Left cardiac atrium (tissue), 4 donors: ENCODE measurements at places on chromosomes 7 and 10.

- DNase-seq, result no peak
Measured at GRCh38 chr7:140610204-140611165, 30.1 kb downstream of the DENND2A start.

GRCh38 chr7:94170836-94171235 lies 166.7 kb upstream of the BET1 start:
- DNase-seq, result no peak

- peak; percentile 79 for DNase-seq
Measured at GRCh38 chr10:80046629-80047441, 31.6 kb upstream of the TMEM254 start.

- peak; percentile 22 for DNase-seq
Measured at GRCh38 chr10:48480397-48481374, 124.2 kb downstream of the ARHGAP22 start.

- no peak for DNase-seq
Measured at GRCh38 chr7:86013662-86014061, 630.0 kb upstream of the GRM3 start.

DNA sequence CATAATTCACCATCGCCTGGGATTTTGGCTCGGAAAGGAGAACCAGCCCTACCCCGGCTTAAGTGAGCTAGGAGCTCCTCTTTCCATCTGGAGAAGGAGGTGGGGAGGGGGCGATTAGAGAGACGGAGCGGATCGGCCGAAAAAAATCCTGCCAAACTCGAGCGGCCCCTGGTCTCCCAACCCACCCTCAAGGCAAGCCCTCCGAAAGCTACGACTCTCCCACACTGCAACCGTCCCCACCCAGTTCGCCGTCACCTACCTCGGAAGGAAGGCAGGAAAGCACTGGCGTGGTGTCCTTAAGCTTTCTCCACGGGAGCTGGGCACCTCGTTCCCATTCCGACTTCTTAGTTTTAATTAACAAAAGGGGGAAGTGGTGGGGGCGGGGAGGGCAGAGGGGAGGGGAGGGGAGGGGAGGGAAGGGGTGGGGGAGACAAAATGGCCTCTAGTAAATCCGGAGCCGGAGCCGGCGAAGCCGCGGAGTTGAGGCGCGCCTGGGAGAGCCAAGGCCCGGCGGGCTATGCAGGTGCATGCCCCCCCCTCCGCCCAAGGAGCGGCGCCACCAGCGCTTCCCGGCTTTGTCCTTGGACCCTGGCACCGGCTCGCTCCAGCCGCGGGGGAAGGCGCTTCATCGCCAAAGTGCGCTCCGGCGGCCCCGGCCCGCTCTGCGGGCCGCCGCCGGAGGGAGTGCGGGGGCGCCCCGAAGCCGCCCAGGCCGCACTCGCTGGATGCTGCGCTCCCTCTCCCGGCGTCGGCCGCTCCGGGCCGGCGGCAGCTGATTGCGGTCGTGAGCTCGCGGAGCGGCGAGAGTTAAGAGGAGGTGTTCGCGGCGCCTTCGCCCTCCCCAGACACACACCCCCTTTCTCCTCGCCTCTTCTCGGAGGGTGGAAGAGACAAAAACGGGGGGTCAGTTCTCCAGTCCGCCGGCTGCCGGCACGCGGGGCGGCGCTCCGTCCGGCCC lies at the start of gene LRRC4:
Gene LRRC4, minus strand, starts transcription at position 784 of the 958 bp plus-strand sequence. CDS start 797 bp downstream, outside the sequence.
- peak; percentile 47 for DNase-seq

- no peak for DNase-seq
Measured at GRCh38 chr10:80051993-80052392, 26.5 kb upstream of the TMEM254 start.

DNA sequence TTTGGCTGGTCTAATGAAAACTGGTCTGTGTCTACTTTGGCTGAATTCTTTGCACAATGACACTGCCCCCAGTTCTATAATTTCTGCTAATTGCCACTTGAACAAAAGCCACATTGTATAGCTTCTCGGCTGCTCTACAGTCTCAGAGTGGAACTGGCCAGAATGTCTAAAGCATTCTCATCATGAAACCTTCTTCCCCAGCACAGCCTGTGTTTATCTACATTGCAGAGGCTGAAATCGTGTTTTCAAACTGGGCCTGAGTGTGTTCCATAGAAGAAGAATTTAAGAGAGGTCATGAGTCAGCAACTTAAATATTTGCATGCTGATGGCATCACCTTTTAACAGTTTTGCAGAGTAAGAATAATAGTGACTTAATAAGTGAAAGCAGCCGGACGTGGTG lies 177.2 kb downstream of the BUB3 start:
- DNase-seq, result no peak

GRCh38 chr7:156160811-156161210 lies 348.5 kb upstream of the SHH start:
- no peak for DNase-seq

DNA sequence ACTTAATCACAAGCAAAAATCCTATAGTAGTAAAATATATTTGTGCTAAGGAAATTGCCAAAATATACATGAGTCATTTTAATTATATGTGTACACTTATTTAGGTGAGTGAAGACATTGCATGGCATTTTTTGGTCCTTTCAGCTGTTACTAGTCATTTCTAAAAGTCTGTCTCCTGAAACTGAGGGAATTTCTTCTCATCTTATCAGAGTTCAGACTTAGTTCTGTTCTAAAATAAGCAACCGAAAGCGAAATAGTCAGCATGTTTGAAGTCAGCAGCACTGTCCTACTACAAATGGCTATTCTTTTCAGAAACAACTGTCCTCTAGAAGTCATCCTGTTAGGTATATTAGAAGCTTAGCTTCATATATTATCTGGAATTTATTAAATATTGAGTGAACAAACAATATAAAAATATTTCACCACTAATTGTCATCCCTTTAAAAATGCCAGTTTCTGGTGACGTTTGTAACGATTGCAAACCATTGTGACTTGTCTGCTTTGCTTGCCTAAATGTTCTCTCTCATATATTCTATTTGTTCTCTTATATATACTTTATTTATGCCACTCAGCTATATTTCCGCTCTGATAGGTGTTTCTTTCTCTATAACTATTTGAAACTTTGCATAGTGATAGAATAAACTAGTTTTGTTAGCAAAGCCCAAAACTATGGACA lies 227.4 kb upstream of the KAT6B start:
- no peak for DNase-seq

DNA sequence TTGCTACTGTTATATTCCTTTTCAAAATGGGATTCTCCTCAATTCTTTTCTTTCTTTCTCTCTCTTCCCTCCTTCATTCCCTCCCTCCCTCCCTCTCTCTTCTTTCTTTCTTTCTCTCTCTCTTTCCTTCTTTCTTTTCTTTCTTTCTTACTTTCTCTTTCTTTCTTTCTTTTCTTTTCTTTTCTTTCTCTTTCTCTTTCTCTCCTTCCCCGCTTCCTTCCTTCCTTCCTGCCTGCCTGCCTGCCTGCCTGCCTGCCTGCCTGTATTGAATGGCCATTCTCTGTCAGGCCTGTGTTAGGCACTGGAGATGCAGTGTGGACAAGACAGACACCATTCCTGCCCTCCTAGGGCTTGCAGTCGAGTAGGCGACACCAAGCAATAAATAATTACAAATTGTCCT lies 11.5 kb downstream of the CNNM1 start:
- no peak for DNase-seq

DNA sequence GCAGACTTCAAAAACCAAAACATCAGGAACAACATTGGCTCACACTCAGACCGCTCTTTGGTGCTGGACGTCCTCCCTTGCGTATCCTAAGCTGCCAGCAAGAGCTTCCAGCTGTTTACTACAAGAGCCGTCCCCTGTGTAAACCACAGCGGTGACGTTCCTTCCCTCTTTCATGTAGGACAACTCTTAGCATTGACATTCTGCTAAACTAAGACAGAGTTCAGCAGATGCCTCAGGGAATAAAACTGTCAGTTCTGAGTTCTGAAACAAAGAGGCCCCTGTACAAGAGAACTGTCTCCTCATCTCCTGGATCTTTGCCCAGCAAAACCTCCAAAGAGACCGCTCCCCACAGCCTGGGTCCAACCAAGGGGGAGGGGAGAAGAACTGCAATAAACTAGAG lies 57.8 kb upstream of the OPALIN start:
- no peak for DNase-seq

GRCh38 chr10:31871266-31872065 lies 57.2 kb downstream of the ARHGAP12 start:
- DNase-seq, result no peak

DNA sequence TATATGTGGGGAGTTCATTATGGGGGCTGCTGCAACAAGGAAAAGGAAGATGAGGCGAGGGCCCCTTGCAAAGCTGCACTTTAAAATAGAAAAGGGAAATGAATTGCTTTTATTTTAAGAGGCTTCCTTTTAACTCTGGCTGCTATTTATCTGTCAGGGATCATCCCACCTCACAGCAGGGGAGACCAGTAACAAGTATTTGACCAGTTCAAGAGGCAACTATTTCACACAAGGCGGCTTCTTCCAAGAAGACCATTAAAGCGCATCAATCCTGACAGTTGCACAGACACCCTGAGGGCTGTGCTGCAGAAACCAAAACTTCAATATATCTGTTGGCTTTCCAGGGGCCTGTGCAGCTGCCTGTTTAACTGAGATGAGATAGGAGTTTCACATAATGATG lies 1009.2 kb downstream of the SORCS3 start:
- no peak for DNase-seq

- no peak for DNase-seq
Measured at GRCh38 chr7:50196719-50197118, 103.7 kb upstream of the ZPBP start.

DNA sequence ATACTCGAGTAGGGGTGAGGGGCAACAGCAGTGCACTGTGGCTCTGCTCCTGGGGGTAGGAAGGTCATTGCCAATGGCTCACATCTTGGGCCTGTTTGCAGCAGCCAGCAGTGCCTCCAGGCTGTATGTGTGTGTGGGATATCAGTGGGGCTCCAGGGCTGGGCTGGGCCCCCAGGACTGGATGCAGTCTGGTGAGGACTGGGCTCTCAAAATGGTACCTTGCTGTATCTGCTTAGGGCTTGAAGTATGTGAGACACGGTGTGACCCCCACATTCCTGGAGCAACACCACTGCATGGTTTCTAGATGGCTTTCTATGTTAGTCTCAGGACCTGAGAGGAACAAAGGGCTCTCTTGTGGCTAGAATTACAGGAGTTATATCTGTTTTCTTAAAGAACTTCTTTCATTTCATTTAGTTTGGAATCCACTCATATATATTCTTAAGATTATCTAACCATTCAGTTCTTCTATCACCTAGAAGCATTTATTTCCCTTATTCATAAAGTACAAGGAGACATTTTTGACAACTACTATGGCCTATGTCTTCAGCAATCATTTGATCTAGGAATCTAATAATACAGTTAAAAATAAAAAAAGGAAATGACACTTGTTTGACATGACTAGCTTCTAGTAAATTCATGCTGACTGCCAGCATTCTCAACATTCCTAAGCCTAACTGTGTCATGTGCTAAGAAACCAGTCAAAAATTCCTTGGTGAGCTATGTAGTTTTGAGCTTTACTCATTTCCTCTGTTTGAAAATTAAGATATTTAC lies 443.2 kb upstream of the SEMA3A start:
- DNase-seq, result no peak

DNA sequence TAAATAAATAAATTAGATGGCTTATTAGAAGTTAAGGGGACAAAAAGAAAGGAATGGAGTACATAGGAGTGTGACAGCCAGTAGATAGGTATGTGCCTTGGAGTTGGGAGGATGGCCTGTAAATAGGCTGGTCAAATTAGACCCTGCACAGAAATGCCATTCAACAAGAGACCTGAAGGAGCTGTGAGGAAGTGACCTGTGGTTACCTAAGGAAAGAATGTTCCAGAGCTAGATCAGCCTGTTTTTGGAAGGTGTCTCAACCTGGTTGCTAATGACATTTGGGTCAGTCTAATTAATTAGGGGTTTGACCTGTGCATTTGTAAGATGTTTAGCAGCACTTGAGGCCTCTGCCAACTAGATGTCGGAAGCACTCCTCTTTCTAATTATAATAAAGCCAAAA lies 315.3 kb upstream of the PLXDC2 start:
- DNase-seq, result no peak

- no peak for DNase-seq
Measured at GRCh38 chr10:126895214-126895781, 9.9 kb upstream of the DOCK1 start.

- no peak for DNase-seq
Measured at GRCh38 chr10:93722550-93722949, 20.2 kb upstream of the FRA10AC1 start.

DNA sequence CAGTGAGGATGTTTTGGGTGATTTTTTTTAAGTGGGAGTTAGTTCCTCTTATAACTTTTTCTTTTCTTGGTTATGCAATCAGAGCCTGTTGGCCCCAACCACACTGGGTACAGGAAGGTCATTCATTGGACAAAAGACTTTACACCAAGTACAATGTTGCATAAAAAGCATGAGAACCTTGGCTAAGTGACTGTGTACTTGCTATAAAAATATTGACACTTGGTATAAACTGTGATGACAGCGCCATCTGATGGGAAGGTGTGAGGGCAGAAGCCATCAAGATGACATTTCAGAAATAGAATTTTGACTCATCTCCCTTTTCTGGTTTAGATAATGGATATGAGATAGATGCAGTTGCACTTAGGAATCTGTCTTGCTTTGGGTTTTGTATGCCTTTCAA lies 126.4 kb upstream of the CCDC6 start:
- DNase-seq, result peak; percentile 28

- DNase-seq, result no peak
Measured at GRCh38 chr10:32049113-32049512, 7.1 kb downstream of the KIF5B start.

DNA sequence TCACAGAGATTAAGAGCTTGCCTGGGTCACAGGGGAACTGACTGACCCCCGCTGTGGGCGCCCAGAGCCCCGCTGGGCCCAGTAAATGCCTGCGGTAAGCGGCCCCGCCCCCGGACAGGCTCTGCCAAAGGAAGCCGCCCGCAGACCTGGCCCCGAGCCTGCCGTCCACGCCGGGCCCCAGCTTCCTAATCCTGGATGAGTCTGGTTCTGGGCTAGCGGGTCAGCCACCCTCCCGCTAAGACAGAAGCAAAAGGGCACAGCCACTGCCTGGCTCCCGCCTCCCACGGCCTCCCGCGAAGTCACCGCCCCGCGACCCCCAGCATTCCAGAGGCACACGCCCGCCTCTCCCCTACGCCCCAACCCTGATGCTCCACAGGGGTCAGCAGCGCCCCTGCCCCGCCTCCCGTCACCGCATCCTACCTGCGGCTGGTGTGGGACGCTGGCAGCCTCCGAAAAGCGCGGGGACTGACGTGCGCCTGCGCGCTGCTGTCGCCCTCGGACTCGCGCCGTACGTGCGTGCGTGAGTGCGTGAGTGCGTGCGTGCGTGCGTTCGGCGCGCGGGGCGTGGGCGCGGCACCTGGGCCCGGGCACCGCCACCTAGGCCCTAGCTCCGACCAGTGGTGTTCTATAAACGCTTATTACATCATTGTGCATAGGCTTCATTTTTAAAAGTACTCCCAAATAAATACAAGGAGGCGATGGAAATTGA lies at the start of gene FIGNL1:
Gene FIGNL1, minus strand, starts transcription at position 470 of the 709 bp plus-strand sequence. CDS start 3,063 bp downstream, outside the sequence.
- peak; percentile 85 for DNase-seq

DNA sequence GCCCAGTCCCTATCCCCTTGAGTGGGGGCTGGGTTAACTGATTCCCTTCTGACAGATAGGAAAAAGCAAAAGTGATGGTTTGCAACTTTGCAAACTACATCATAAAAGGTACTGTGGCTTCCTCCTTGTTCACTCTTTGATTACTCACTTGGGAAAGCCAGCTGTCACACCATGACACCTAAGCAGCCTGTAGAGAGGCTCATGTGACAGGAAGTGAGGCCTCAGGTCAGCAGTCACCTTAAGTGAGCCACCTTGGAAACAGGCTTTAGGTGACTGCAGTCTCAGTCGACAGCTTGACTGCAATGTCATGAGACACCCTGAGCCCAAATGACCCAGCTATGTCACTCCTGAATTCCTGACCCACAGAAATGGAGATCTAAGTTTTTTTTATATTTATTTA lies 4.3 kb upstream of the CHCHD2 start:
- no peak for DNase-seq

GRCh38 chr10:125006188-125006680 lies 64.3 kb downstream of the ZRANB1 start:
- no peak for DNase-seq

GRCh38 chr7:83672157-83672556 lies 23.2 kb upstream of the SEMA3E start:
- DNase-seq, result no peak
